ENCODE measurements at places on chromosomes 4 and X. TPM values are rescaled to one million over a fixed set of nuclear protein-coding genes. Genes with fewer than 3 reads are reported as not detected.

Gene SPATA4
- 0.72 TPM for total RNA-seq

Gene KCNE5
- total RNA-seq: not detected

Gene CCNG2
- 119 TPM for total RNA-seq

Gene FAM184B
- 3.1 TPM for total RNA-seq

Gene NR3C2
- 4.3 TPM for total RNA-seq

Gene SPANXN3
- total RNA-seq: not detected

Gene PAGE1
- total RNA-seq: not detected

Gene NSG1
- 17.6 TPM for total RNA-seq

Gene SH3TC1
- total RNA-seq: 59.5 TPM

Gene PDLIM3
- 361 TPM for total RNA-seq

Gene PPEF1
- total RNA-seq: 0.48 TPM

Gene PFKFB1
- total RNA-seq: not detected

All from umbilical cord (tissue), 2 donors.